ENCODE measurements at places on chromosomes 7 and 10.

DNA sequence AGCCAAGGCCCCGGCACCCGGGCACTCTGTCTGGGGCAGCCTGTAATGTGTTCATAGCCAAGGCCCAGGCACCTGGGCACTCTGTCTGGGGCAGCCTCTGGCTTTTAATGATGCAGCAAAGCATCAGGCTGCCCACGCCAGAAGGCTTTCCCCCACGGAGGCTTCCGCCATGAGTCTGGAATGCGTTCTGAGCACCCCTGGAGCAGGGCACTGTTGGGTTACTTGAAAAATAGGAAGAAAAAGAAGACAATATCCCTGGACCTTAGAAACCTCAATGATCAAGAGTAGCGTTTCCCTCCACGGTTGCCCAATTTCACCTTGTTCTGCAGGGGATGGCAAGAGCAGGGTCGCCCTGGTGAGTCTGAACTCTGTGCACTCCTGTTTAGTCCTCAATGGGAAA, 565.0 kb downstream of the PTPRN2 start:
- DNase-seq: no peak

GRCh38 chr7:80699045-80699638, 60.7 kb downstream of the CD36 start:
- DNase-seq: no peak

GRCh38 chr7:151276666-151277590, 28.4 kb upstream of the SMARCD3 start:
- peak; percentile 37 for DNase-seq

- no peak for DNase-seq
Measured at GRCh38 chr10:5165738-5166137, 19.2 kb downstream of the AKR1C8 start.

GRCh38 chr7:155998328-155998691, 186.0 kb upstream of the SHH start:
- no peak for DNase-seq

GRCh38 chr10:104862-105565, 30.2 kb upstream of the ZMYND11 start:
- DNase-seq: no peak

DNA sequence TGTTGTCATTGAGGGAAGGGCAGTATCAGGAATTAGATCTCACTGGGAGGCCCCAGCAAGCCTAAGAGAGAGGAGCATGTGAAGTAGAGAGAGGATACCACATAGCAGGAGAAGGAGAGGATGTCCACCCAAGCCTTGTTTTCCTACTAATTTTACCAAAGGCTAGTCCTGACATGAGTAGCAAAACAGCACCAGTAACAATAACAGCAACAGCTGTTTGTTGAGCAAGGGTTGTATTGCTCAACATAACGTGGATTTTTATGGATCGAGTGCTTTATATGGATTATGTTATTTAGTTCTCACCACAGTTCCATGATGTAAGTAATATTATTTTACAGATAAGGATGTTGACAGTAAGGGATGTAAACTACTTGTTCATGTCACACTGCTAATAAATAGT, 135.2 kb upstream of the DLX6 start:
- DNase-seq: no peak

- DNase-seq: no peak
Measured at GRCh38 chr10:36002445-36002844, 360.3 kb upstream of the FZD8 start.

GRCh38 chr7:8714791-8715190, 281.4 kb downstream of the NXPH1 start:
- DNase-seq: no peak

DNA sequence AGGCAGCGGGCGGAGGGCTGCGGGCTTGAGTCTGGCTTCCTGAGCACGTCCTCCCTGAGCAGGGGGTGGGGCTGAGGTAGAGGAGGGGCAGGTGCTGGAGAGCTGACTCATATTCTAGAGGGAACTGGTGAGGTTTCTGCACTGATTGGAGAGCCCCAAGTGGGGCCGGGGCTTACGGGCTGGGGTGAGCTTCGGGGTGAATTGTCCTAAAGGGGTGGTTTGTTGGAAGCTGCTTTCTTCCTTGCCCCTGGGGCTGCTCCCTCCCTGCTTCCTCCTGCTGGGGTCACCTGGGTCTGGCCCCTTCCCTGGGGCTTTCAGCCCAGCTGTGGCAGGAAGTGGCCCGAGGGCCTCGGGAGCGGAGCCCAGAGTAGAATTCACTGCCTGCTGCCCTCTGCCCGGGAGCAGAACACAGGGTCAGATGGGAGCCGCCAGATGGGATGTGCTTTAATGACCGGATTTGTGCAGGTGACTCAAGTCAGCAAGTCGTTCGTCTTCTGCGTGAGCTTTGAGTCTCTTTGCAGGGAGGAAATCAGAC, 48.6 kb downstream of the FAM20C start:
- no peak for DNase-seq

GRCh38 chr7:81583090-81583489, 186.8 kb downstream of the HGF start:
- DNase-seq: no peak

DNA sequence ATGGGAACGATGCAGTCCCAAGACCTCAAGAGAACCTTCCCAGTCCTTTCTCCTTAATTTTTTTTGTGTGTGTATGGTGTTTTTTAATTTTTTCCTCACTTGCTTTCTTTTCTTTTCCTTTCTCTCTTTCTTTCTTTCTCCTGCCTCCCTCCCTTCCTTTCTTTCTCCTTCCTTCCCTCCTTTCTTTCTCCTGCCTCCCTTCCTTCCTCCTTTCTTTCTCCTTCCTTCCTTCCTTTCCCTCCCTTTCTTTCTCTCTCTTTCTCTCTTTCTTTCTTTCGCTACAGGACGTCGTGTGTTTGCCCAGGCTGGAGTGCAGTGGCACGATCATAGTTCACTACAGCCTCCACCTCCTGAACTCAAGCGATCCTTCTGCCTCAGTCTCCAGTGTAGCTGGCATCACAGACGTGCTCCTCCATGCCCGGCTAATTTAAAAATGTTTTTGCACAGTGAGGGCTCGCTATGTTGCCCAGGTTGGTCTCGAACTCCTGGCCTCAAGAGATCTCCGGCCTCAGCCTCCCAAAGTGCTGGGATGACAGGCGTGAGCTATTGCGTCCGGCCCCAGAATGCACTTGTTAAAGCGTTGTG, 709 bp upstream of the NIPSNAP2 start:
- no peak for DNase-seq

DNA sequence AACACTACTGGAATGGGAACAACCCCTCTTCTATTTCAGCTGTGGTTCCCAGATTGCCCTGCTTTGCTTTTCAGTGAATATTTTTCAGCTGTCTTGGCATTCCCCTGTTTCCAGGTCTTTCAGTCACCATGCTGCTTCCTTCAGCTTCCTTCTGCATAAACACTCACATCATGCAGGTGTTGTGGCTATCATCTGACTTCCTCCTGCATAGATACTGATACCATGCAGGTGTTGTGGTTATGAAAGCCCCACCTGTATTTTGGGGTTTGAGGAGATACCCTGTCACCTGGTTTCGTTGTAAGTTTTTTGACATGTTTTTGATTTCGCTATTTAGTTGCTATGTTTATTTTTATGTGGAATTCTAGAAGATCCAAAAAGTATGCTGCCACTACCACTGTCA, 71.5 kb downstream of the SLC35B4 start:
- no peak for DNase-seq

GRCh38 chr10:107971411-107971810, 806.9 kb upstream of the SORCS1 start:
- DNase-seq: no peak

DNA sequence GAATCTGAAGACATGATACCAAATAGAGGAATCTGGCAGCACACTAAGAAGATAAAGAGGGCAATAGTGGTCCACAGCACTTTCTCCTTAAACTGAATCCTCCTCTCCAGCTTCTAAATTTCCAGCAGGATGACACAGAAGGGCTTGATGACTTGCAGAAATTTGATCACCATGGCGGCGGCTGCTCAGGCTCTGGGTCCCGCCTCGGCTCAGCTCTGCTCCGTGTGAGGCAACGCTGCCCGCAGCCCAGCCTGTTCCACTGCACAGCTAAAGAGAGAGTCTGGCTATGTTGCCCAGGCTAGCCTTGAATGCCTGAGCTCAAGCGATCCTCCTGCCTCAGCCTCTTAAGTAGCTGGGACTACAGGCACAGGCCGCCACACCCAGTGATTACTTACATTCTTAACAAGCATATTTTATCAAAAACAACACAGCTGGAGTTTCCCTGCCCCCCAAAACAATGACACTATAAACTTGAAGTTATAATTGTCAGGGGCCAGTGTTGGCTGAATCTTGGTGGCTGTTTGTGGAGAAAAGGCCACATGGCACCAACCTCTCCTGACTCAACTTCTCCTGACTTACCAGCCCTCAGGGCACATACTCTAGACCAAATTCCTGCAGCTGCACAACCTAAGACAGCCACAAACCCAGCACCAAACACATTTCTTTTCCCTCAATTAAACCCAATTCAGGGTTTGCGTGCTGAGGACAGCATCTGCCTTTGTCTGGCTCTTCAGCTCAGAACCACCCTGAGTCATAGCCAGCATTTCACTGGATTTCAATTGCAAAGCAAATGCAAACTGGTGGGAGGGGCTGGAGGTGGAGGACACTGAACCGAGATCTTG, 11.6 kb upstream of the TNPO3 start:
- DNase-seq: no peak

- no peak for DNase-seq
Measured at GRCh38 chr7:98162758-98163157, 48.5 kb upstream of the BHLHA15 start.

DNA sequence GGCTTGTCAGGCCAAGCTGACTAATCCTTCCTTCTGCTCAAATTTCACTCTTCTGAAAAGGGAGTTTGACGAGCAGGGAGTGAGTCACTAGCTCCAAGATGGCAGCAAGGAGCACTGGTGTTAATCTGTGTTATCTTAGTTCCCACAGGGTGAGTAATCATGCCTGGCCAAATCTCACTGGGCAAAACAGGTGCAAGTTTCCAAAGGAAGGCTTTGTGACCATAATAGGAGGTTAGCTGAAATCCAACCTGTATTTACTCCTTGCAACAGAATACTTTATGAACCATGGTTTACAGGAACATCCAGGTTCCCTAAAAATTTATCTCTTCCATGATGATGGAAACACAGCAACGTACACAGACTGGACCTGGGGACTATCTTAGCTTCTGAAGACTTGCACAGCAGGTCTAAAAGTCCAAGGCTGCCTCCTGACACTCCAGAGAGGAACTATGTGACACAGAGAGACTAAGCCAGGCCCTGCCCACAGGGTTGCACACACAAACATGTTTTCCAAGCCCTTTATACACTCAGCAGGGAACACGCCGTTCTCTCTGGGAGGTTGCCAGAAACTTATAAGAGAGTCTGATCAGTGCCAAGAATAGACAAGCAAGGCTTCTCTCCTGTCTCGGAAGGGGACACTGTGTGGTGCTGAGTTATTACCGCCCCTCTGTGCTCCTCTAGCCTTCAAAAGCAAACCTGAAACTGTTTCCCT, 46.3 kb downstream of the PDK4 start:
- no peak for DNase-seq

GRCh38 chr10:73650537-73651331, 5.1 kb downstream of the SYNPO2L start:
- no peak for DNase-seq
